ENCODE measurements at places on chromosomes 6 and 20.
A peak's percentile ranks its signal among the peaks of the same experiment; 100 is the strongest.

DNA sequence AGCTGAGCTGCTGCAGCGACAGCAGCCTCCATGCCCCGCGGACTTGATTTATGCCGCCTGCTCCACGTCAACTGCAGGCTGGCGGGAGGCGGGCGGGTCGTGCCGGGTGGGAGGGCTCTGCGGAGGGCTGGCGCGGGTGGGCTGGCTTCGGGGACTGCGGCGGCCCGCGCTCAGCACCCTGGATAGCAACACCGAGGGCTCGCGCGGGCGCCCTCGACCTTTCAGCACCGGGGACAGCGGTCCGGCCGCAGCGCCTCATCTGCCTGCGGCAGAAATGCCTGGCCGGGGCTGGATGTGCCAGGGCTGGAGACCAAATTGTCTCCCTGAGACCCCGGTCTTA, 792 bp downstream of the SNAP25 start:
- ATAC-seq = peak; percentile 67

DNA sequence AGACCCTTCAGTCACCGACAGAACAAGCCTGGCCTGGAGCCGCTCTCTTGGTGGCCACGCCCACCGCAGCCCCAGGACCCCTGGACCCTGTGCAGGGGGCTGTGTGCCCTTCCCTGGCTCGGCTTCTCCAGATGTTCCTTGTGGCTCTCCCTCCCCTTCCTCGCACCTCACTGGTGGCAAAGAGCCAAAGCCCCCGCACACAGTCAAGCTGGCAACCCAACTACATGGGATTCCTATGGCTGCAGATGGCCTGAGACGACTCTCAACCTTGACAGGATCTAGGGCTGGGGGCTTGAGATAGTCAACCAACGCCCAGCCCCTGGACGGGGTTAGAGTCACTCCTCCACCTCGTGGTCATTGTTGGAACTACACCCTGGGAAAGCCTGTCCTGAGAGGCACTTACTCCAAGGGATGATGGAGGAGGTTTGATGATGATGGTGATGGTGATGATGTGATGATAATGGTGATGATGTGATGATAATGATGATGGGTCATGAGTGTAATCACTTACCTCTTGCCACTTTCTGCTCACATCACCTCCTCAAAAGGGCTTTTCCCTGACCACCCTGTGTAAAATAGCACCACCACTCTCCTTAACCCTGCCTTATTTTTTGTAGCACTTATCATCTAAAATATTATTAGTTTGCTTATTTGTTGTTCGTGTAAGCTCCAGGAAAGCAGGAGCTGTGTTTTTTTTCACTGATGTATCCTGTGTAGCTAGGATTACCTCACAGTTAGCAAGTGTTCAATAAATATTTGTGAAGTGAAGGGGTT, 278.4 kb downstream of the LRFN2 start:
- peak; percentile 43 for ATAC-seq

GRCh38 chr20:2602746-2603145, 49.7 kb upstream of the NOP56 start:
- no peak for ATAC-seq

DNA sequence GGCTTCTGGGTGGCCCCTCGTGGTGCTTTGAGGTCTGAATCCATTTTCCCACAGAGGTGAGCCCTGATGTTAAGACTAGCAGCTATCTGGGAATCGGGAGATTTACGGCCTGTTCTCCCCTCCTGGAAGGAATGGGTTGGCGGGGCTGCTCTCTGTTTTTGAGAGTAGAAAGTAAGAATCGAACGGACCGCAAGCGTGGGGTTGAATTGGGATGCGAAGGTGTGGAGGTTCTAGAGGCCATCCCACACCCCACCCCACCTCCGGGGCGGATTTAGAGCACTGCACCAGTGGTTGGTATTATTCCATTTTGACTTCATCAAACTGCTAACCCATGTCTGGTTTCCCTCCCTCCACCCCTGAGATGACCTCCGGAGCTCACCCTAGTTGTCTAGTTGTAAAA, 11.5 kb downstream of the PYGB start:
- ATAC-seq = no peak

GRCh38 chr6:89555031-89555430, 83.5 kb downstream of the LYRM2 start:
- no peak for ATAC-seq

GRCh38 chr6:42168650-42169049, 4.5 kb upstream of the GUCA1A start:
- ATAC-seq = no peak

DNA sequence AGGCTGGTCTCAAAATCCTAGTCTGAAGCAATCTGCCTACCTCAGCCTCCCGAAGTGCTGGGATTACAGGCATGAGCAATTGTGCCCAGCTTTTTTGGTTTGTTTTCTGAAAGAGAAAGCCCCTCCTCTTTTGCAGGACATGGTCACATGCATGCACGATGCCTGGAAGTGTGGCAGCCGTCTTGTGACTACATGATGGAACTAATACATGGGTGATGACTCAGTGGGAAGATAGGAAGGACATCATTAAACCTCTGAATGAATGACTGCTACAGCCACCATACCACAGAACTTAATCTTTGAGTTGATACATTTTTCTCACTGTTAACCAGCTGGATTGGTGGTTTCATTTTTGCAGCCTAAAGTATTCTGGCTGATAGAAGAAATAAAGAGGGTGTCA, 13.4 kb upstream of the CTNNBL1 start:
- no peak for ATAC-seq

DNA sequence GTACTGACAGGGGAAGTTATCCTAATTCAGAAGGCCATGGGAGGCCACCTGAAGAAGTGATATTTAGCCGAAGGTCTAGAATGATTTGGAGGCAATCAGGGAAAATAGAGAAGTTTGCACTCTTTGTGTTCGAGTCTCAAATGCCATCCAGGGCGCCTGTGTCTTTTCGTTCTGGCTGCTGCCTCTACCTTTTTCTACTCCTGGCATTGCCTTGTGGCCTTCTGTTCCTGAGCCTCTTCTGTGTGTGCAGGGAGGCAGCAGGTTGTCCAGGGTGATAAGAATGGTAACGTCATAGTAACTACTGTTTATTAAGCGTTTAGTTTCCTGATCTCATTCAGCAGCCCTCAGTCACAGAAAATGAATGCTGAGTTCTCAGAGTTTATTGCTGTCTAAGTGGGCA, 252.1 kb downstream of the FARS2 start:
- no peak for ATAC-seq

DNA sequence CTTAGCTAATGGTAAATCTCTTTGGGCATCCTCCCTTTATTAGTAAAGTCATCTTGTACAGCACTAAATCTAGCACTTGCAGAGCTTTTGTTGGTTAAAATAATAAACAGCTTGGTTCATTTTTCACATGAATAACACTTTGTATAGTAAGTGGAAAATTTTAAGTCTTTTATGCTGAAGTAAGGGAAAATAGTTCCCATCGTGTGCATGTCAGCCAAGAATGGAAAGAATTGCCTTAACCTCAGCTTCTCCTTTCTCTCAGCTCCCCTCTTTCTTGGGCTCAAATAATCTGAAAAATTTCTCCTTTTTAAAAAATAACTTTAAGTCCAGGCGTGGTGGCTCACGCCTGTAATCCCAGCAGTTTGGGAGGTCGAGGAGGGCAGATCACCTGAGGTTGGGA, 16.6 kb downstream of the SNRPC start:
- no peak for ATAC-seq
